ENCODE measurements at places on chromosomes 4 and X. TPM values are rescaled to one million over a fixed set of nuclear protein-coding genes. Genes with fewer than 3 reads are reported as not detected.
A peak's percentile ranks its signal among the peaks of the same experiment; 100 is the strongest.

Gene RBMX2
- 10.9 TPM for total RNA-seq

Gene VSIG4
- total RNA-seq = 56.6 TPM

Gene LDB2
- total RNA-seq = 18.5 TPM

Gene MAGEB6
- not detected for total RNA-seq

Gene PABPC1L2B
- not detected for total RNA-seq

Gene IBSP
- total RNA-seq = not detected

Gene TSPAN6
- 4.2 TPM for total RNA-seq

Gene DCAF8L2
- total RNA-seq = not detected

Gene GLUD2
- total RNA-seq = 1.4 TPM

Gene RASGEF1B
- total RNA-seq = 3.3 TPM

Gene NAA10
- total RNA-seq = 70.4 TPM

DNA sequence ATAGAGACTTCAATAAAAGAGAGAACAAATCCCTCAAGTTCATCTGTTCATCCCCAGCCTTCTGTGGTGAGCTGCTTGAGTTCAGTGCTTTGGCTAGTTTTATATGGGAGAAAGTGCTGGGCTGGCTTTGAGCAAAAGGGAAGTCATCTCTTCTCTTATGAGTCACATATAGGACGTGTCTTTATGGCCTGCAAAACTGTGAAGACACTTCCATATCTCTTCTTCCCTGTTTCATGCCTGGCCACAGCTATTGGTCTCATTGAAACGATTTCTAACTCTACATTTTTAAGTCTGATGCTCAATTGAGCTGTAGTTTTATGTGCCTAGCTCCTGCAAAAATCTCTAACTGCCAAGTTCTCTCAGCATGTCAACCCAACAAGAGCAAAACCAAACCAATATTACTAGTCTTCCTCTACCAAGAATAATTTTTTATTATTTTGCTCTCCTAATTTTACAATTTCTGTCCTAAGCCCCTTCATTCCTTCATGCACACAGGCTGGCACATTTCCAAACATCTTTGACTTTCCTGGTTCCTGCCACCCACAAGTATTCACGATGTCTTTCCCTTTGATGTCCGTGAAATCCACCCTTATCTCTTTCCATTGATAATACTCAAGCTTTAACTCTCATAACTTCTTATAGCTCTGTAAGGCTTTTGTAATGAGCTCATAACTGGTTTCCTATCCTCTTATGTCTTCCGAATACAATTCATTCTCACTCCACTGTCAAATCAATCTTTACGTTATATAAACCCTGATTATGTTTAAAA is 165.3 kb downstream of the BTC start:
- DNase-seq = no peak

DNA sequence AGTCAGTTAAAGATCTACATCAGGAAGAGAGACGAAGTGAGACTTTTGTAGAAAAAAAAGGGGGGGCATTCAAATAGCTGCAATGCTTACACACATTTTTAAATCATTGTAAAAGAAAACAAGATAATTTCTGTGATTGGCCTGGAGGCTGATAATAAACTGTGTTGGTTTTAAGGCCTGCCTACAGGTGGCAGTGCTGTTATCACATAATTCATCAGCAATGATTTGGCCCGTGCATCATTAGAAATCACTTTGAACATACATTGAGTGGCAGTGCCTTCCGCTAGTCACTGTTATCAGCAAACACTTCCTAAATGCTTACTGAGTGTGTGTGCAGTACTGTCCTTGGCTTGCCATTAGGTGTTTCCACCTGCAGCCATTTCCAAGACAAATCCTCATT is 831.9 kb downstream of the TRIML1 start:
- DNase-seq = no peak

DNA sequence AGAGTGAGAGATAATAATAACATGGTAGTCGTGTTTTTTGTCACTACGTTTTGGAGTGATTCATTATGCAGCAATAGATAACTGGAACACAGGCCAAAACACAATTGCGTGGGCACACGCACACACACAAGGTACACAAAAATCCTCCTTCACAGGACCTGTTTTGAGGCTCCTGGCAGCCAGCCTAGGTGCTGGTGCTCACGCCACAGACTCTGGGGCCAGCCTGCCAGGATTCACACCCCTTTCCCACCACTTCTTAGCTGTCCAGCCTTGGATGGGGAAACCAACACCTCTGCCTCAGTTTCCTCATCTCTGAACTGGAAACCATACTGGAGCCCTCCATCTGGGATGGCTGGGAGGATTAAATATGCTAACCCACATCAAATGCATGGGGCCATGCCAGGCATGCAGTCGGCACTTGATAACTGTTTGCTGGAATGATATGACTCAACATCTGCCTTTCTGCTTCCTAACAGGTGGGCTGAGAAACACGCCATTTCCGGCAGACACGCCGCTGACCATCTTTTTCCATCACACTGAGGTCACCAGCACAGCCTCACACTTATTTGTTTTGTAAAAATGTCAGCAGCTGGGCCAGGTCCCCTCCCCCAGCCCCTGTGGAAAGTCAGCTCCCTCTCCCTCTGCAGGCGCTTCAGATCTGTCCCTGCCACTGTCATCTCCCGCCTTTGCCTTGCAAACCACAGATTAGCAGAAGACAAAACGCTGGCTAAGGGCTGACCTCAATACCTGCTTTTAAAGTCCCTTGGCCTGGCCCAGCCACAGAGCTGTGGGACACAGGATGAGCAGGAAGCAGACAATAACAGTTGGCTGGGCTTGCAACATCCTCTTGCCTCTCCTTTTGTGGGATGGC is 237.5 kb downstream of the BCOR start:
- peak; percentile 41 for DNase-seq

GRCh38 chr4:164081371-164081770 is 586.9 kb downstream of the TMA16 start:
- no peak for DNase-seq

DNA sequence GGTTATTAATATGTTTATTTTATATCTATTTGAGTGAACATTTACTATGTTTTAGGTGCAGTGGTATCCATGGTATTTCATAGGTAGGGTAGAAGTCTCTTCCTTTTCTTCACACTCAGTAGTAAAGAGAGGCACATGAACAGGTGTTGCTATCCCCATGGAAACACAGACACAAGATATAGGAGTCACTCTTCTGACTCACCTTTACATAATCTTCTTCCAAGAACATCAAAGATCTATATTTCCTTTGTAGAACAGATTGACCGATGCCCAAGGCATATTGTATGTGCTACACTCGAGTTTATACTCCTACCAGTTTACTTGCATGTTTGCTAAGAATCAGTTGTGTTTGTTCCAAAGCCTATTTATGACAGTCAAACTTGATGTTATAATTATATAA is 1997.4 kb downstream of the C4orf33 start:
- no peak for DNase-seq

DNA sequence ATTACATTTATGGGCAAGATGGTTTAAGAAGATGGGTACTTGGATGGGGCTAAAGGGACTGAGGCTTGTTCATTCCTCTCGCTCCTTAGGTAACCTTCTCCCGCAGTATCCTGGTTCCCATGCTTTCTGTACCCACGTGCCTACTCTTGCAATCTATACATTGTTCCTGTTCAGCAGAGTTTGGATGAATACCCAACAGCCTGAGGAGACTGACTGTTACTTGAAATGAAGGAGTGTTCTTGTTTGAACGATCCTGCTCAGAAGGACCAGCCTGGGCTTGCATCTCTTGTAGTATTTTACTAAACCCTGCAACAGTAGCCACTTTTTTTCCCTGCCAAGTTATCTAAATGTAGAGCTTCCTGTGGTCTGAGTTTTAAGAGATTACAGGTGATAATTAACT is 33.7 kb upstream of the ADH6 start:
- no peak for DNase-seq

GRCh38 chr4:8441499-8442091 is 1.0 kb downstream of the TRMT44 start:
- no peak for DNase-seq

GRCh38 chrX:136711147-136711546 is 63.2 kb downstream of the CD40LG start:
- DNase-seq = no peak

GRCh38 chr4:185520119-185520518 is 15.2 kb downstream of the PDLIM3 start:
- no peak for DNase-seq

All from Right ventricle myocardium superior (tissue), 1 donor.